NCI-H82 (cell line): ENCODE measurements at places on chromosomes 7 and 10.
A peak's percentile ranks its signal among the peaks of the same experiment; 100 is the strongest.

DNA sequence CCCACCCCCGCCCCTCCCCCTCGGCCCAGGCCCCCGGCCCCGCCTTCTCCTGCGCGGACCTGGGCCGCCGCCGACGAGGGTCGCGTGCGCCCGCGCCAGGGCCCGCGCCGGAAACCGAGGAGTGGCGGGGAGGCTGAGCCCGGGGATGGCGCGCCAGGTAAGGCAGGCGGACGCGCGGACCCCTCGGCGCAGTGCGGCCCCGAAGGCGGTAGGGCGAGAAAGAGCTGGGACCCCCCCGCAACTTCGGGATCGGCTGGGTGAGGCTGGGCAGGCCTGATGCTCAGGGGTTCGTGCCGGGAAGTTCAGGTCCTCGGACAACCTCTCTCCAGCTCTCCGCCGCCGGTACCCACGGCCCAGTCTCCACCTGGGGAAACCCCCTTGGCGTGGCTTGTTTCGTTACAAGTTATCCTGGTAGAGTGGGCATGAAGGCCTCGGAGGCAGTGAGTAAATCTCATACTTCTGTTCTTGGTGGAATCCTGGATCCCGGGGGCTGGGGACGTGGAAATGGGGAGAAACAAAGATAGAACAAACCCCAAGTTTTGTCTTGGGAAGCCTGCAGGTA, 58.4 kb downstream of the ZNF467 start:
- no peak for DNase-seq

- no peak for DNase-seq
Observed at GRCh38 chr10:71769279-71769823, 4.0 kb downstream of the VSIR start.

DNA sequence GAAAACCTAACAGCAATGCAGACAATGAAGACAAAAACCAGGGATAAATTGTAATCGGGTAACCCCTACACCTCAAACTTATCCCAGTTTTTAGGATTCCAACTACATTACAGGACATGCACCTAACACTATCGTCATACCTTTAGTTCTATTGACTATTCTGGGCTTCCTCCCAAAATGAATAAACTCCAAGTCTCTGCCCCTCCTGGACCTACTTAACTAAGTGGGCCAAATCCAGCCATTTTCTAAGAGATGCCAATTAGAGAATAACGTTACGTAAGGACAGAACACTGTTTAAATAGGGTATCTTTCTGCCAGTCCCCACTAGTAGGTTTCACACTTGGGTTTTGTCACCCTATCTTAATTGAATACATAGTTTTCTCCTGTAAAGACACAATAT, 253.1 kb upstream of the MKLN1 start:
- DNase-seq = no peak

GRCh38 chr10:92689663-92690210, at the start of gene HHEX:
HHEX (plus strand) TSS chr10:92689955; CDS start chr10:92689987, 32 bp downstream.
- peak; percentile 80 for DNase-seq

DNA sequence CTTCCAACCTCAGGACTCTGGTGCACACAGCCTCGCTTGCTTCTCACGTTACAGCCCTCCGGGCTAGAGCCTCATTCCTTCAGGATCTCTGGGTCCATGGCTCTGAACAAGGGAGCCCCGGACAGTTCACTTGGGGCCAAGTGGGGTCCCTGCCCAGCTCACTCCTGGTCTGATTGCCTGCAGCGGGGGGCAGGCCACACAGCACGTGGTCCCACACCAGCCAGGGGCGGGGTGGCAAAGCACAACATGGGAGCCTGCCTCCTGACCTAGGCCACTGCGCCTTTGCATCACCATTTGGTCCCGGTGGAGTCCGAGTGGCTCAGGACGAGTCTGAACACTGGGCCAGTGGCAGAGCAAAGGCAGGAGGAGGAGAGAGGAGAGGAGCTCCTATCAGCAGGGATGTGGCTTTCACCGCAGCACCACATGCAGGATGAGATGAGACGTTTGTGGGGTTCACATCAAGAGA, 13.4 kb upstream of the CRYGN start:
- no peak for DNase-seq
